Left hindlimb (tissue), 1 donor: ENCODE measurements at places on chromosomes 4 and X.

GRCh38 chr4:112823156-112823555, 186.2 kb downstream of the LARP7 start:
- no peak for DNase-seq

GRCh38 chrX:122583551-122583950, 600.5 kb upstream of the GRIA3 start:
- no peak for DNase-seq

DNA sequence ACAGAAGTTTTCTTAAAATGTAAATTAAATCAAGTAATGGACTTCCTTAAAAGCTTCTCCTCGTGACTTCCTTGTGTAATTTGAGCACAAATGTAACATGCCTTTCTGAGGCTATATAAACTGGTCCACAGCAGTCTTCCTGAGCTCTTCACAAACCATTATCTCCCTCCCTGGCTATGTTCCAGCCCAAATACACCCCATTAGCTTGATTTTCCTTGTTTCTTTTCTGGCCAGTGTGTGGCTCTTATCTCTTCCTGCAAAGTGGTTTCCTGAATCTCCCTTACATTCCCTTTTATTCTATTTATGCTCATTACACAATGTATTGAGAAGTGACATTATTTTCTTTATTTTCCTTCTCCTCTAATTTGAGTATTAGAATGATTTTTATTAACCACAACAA, 1085.3 kb upstream of the PCDH10 start:
- DNase-seq: no peak

GRCh38 chr4:141133999-141134995, 1.0 kb upstream of the RNF150 start:
- DNase-seq: no peak

GRCh38 chr4:184893801-184894571, 68.2 kb upstream of the ACSL1 start:
- no peak for DNase-seq
